Posterior vena cava (tissue), 2 donors: ENCODE measurements at places on chromosomes 16 and 17. TPM values are rescaled to one million over a fixed set of nuclear protein-coding genes. Genes with fewer than 3 reads are reported as not detected.

ABCA9 gene
- total RNA-seq: 33.6 TPM

FBXL16 gene
- total RNA-seq: not detected

KRT34 gene
- not detected for total RNA-seq

TBC1D3E gene
- not detected for total RNA-seq

PDILT gene
- total RNA-seq: not detected

TMED6 gene
- total RNA-seq: 0.51 TPM

ITGAX gene
- 15.2 TPM for total RNA-seq

SLC13A2 gene
- total RNA-seq: 0.14 TPM

TRIM72 gene
- total RNA-seq: 0.05 TPM

DNA sequence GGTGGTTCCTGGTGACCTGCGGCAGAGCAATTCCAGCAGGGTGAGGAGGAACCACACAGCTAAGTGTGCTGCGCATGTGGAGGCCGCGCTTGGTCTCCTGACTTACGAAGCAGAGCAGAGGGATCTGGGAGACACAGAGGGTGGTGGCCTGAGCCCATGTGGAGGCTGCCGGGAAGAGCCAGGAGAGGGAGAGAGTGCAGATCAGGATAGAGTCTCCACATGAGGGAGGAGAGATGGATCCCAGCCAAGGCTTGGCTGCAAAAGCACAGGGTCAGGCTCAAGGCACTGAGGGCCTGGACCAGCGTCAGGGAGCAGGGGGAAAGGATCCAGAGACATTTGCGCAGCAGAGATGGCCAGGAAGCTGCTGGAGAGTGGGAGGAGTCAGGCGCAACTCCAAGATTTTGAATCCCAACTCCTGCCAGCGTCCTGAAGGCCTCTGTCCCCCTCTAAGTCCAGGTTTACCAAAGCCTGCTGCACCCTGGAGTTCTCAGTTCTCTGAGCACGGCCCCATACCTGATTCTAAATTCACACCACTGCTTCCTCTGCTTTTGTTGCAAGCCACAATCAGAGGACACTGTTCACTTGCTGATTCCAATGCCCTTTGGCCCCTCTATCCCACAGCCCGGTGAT, 11.3 kb upstream of the MLLT6 start:
- peak; percentile 96 for DNase-seq

- no peak for DNase-seq
Measured at GRCh38 chr16:53840456-53840855, 136.5 kb downstream of the FTO start.

- no peak for DNase-seq
Measured at GRCh38 chr17:7211491-7212273, 8.0 kb downstream of the DLG4 start.

- DNase-seq: no peak
Measured at GRCh38 chr17:31235110-31235509, 61.9 kb downstream of the OMG start.

GRCh38 chr16:89944773-89945172, 3.8 kb upstream of the DEF8 start:
- DNase-seq: no peak

DNA sequence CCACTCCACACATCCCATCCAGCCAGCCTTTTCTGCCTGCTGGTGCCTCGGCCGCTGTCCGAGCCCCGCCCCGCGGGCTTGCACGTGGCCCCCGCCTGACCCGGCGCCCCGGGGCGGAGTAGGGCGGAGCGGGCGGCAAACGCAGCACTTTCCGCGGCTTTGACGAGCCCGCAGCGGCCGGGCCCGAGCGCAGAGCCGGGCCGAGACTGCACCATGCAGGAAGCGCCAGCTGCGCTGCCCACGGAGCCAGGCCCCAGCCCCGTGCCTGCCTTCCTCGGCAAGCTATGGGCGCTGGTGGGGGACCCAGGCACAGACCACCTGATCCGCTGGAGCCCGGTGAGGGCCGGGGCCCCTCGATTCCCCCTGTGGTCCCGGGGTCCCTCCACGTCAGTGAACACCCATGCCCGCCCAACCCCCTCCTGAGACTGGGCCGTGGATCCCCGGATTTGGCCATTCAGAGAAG, at the start of gene HSF4:
Gene HSF4 (plus strand): TSS at position 147 of the 463 bp plus-strand sequence. CDS start 67 bp downstream, at position 214.
- peak; percentile 87 for DNase-seq

GRCh38 chr16:28162326-28162877, 49.4 kb downstream of the XPO6 start:
- no peak for DNase-seq

GRCh38 chr16:29774730-29775129, 3.3 kb upstream of the ZG16 start:
- no peak for DNase-seq

GRCh38 chr16:66691234-66691633, 5.3 kb downstream of the CMTM4 start:
- no peak for DNase-seq

DNA sequence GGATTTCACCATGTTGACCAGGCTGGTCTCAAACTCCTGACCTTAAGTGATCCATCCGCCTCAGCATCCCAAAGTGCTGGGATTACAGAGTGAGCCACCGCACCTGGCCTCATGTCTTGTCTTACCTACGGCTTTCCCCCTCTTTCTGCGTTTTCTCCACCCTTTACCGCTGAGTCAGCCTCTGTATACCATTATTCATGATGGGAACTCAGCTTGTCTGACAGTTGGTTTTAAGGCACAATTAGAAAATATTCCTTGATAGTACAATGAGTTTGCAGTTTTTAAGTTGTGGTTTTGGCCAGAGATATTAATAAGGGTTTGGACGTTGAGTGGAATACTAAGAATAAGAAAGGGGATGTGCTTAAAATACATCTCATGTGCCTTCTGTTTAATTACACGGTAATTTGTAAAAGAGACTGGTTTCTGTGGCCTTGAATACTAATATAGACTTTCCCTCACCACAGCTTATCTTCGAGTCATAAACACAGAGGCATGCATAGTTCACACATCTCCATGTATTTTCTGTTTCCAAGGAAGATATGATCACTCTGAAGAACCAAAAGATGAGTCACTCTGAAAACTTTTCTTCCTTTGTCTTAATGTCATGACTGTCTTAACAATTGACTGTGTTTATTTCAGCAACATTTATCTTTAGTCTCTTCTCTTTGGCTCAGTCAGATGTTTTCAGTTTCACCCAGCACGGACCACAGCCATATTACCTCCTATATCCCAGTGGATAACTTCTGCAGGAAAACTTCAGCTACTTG, 54.4 kb downstream of the PITPNC1 start:
- DNase-seq: no peak

GRCh38 chr17:17146786-17147406, 59.2 kb downstream of the PLD6 start:
- no peak for DNase-seq

- no peak for DNase-seq
Measured at GRCh38 chr17:66578781-66579489, 256.0 kb upstream of the CACNG5 start.

- DNase-seq: no peak
Measured at GRCh38 chr16:12206098-12206748, 229.7 kb downstream of the SNX29 start.

GRCh38 chr17:40399185-40399584, 18.5 kb downstream of the TOP2A start:
- no peak for DNase-seq

DNA sequence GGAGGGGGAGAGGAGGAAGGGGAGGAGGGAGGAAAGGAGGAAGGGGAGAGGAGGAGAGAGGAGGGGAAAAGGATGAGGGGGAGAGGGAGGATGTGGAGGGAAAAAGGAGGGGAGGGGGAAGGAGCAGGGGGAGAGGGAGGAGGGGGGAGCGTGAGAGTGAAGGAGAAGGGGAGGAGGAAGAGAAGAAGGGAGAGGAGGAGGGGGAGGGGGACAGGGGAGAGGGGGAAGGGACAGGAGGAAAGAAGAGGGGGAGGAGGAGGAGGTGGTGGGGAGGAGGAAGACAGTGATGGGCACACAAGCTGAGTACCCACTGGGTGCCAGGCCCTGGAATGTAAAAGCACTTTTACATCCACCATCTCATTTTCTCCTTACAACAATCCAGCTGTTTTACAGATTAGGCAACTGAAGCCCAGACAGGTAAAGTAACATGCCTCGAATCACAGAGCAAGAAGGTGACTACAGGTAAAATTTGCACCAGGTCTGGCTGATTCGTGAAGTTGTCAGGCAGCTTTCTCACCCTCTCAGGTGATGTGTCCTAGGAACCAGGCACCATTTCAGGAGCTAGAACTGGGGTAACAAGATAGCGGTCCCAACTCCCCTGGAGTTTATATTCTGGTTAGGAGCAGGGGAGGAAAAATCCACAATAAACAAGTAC, 10.0 kb upstream of the LITAF start:
- peak; percentile 28 for DNase-seq

DNA sequence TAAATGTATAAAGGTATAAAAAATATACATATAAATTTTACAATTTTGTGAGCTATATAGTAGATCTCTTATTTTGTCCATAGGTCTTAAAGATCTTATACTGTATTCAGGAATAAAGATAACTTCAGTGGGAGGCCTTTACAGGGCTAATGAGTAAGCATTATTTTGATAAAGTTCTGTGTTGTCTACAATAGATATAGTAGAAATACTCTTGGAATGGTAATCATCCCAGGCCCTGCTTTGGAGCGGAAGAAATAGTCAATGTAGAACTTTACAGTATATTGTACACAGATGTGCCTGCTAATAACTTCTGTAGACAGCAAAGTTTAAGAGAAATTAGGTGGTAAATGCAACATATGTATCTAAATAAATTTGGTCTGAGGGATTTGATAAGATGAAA, 42.6 kb downstream of the TENT4B start:
- no peak for DNase-seq

DNA sequence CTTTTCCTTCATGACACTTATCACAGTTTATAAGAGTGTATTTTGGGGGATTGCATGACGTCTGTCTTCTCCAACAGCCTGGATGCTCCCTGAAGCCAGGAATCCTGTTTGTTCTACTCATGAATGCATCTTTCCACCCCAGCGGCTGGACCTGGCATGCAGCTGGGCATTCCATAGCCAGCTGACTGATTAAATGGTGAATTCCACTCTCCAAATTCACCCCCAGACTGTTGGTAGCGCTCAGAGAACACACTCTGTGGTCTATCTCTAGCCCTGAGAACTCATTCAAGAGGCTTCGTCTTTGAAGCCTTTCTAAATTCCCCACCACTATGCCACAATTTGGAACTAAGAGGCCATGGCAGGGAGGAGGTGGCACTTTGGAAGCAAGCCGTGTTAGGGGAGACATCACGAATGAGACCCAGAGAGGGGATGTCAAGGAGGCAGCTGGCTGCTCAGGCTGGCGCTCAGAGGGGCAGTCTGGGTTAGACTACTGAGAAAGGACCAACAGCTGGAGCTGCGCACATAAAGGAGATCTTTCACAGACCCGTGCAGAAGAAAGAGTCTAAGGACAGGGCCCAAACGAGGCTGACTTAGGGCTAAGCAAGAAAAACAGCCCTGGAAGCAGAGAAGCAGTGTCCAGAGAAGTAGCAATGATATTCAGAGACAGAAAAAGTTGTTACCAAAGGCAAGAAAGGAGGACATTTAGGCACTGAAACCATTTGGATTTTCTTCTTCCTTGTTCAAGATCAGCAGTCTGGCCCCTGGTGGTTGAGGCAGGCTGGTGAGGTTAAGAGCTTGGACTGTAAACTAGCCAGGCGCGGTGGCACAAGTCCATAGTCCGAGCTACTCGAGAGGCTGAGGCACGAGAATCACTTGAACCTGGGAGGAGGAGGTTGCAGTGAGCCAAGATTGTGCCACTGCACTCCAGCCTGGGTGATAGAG, 42.4 kb upstream of the ZNF629 start:
- no peak for DNase-seq

DNA sequence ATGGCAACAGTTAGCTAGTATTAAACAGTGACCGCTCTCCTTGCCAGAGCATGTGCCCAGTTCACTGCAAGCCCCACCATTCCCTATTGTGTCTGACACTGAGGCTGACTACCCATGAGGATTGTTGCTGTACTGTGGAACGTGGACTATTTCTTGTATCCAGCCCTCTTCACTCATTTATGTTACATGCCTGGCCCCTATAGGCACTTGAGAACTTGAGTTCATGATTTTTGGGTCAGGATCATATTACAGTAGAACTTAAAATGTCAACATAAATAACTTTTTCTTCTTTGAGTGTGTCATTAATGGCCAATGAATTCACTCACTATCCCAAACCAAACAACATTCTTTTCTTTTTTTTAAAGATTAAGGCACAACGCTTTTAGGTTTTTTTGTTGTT, 55.7 kb downstream of the LYRM1 start:
- DNase-seq: no peak

GRCh38 chr17:27038676-27039075, 255.2 kb upstream of the WSB1 start:
- no peak for DNase-seq

DNA sequence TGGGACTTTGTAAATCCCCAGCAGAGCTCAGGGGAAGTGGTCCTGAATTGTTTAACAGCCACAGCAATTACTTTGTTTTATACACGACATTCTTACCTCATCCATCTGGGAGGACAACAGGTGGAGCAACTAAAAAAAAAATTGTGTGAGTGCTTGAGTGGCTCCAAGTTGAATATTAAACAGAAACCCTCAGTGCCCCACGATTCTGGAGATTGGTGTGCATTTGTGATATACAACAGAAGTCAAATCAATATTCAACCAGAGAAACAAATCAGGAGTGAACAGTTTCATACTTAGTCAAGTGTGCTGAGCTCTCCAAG, 204.8 kb downstream of the HAPSTR1 start:
- DNase-seq: no peak

DNA sequence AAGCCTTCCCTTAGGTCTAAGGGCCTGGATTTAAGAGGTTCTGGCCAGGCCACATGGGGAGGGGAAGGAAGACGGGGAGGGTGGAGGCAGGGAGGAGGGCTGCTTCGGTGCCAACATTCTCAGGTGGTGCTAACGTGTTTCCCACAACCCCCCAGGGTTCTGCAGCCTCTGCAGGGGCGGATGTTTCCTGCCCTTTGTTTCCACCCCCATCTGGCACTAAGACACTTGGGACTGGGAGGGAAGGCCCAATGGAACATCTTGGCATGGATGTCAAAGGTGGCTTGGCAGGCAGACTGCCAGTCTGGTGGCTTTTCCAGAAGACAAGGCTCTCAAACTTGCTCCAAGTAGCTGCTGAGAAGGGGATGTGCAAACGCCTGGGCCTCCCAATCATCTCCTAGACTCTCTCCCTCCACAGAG, 12.7 kb downstream of the HIC1 start:
- no peak for DNase-seq

GRCh38 chr16:23071196-23072083, 77.8 kb downstream of the USP31 start:
- DNase-seq: no peak

GRCh38 chr17:79842656-79843473, 3.6 kb upstream of the CBX4 start:
- DNase-seq: no peak

DNA sequence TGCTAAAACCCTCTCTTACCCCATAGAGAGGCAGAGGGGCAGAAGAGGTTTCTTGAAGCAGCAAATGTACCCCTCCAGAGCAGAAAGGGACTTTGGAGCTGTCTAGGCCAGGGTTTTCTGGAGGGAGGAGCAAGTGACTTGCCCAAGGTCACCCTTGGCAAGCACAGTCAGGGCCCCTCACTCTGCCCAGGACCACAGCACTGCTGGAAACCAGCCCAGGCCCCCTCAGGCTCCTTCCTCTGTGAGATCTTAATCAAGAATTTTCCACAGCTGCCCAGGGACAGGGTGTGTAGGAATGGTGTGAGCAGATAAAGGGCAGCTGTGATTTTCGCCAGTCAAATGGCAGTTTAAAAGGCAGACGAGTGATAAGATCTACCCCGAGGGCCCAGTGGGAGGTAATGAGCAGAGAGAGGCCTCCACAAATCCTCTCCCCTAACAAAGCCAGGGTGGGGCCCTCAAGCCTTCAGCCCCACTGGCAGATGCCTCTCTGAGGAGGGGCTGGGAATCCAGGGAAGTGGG, 3.9 kb upstream of the SLC12A3 start:
- no peak for DNase-seq

- no peak for DNase-seq
Measured at GRCh38 chr17:75147878-75148546, 6.3 kb downstream of the JPT1 start.

- peak; percentile 92 for DNase-seq
Measured at GRCh38 chr16:2507665-2508064, 6.1 kb upstream of the ATP6V0C start.
